ENCODE measurements at places on chromosomes 5 and 9. TPM values are rescaled to one million over a fixed set of nuclear protein-coding genes. Genes with fewer than 3 reads are reported as not detected.
A peak's percentile ranks its signal among the peaks of the same experiment; 100 is the strongest.

RETREG1 gene
- total RNA-seq = 205 TPM

RPL12 gene
- total RNA-seq = 425 TPM

PCDHA1 gene
- total RNA-seq = 0.09 TPM

GRCh38 chr5:124661317-124662141, 84.9 kb downstream of the ZNF608 start:
- H3K4me1 ChIP-seq = peaks cover 91% of the 10 kb centered on the region
- no peak for DNase-seq
- H3K4me3 ChIP-seq = no peak overlapping the region
- no peaks in the 10 kb centered on the region for H3K36me3 ChIP-seq

DNA sequence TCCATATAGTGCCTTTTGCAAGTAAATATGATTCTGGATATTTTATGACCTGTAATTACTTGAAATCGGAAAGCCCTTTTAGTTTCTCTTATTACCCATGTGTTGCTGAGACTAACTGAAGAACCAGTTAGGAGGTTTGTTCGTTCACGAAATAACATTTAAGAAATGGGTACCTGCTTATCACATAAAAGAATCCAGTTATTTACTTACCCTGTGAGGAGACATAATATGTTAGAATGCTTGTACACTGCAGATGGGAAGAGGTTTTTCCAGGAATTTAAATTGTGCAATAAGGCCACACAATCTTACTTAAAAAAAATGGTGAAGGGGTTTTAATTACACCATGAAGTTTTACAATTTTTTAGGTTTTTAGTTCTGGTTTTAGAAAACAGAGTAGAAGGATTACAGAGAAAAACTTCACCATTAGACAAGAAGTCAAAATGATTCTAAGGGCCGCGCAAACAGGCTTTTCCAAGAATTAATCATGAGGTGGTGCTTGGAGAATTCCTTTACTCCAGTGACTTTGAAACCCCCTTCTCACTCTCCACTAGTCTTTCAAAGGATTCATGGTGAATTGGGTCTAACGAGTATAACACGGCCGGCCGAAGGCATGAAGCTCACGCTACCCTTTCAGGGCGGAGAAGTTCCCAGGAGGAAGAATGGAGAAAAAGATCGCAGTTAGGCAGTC, 1.1 kb upstream of the PTGER4 start:
- H3K27me3 ChIP-seq = peaks cover 26% of the 10 kb centered on the region
- H3K4me3 ChIP-seq = peak overlapping the region; percentile 65
- peak overlapping the region; percentile 74 for H3K27ac ChIP-seq
- peaks cover 8% of the 10 kb centered on the region for H3K4me1 ChIP-seq

- H3K27ac ChIP-seq = no peak overlapping the region
- peaks cover 8% of the 10 kb centered on the region for H3K4me1 ChIP-seq
- no peaks in the 10 kb centered on the region for H3K36me3 ChIP-seq
- DNase-seq = no peak
- peaks cover 20% of the 10 kb centered on the region for H3K27me3 ChIP-seq
Measured at GRCh38 chr5:176779537-176779936, 30.8 kb upstream of the UNC5A start.

- no peaks in the 10 kb centered on the region for H3K4me1 ChIP-seq
- H3K27ac ChIP-seq = no peak overlapping the region
- no peak overlapping the region for H3K4me3 ChIP-seq
- no peaks in the 10 kb centered on the region for H3K27me3 ChIP-seq
- no peak for DNase-seq
- no peaks in the 10 kb centered on the region for H3K36me3 ChIP-seq
Measured at GRCh38 chr9:109297899-109298298, 23.0 kb downstream of the EPB41L4B start.

- DNase-seq = no peak
- no peak overlapping the region for H3K4me3 ChIP-seq
- H3K4me1 ChIP-seq = no peaks in the 10 kb centered on the region
Measured at GRCh38 chr5:35415309-35415708, 185.0 kb upstream of the PRLR start.

GRCh38 chr5:72238712-72239445, 81.2 kb downstream of the MRPS27 start:
- H3K4me1 ChIP-seq = peaks cover 10% of the 10 kb centered on the region
- no peak overlapping the region for H3K4me3 ChIP-seq
- H3K27me3 ChIP-seq = no peaks in the 10 kb centered on the region
- DNase-seq = no peak
- H3K36me3 ChIP-seq = peaks cover 7% of the 10 kb centered on the region

DNA sequence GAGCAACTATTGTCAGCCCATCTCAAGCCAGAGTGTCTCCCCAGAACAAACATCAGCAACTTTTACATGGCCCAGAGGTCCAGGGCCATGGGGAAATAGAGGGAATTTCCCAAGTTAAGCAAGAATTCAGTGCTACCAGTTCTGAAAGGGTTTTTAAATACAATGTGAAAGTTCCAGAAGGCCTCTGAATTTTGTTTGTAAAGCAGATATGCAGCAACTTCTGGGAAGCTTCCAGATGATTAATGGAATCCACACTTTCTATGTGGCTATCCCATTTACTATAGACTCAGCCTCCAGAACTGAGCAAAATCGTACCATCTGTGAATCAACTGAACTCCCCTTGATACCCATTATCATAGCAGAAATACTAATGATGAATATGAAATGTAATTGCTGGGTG, 93.8 kb downstream of the FEM1C start:
- no peak for DNase-seq
- H3K4me3 ChIP-seq = no peak overlapping the region
- H3K27me3 ChIP-seq = no peaks in the 10 kb centered on the region
- peaks cover 20% of the 10 kb centered on the region for H3K4me1 ChIP-seq
- no peaks in the 10 kb centered on the region for H3K36me3 ChIP-seq

GRCh38 chr9:15308511-15308910, 1.5 kb upstream of the TTC39B start:
- H3K27ac ChIP-seq = no peak overlapping the region
- no peaks in the 10 kb centered on the region for H3K4me1 ChIP-seq
- H3K36me3 ChIP-seq = no peaks in the 10 kb centered on the region
- no peak overlapping the region for H3K4me3 ChIP-seq
- no peak for DNase-seq
- H3K27me3 ChIP-seq = no peaks in the 10 kb centered on the region
